ENCODE measurements at places on chromosomes 3 and 15.

- no peak for DNase-seq
Observed at GRCh38 chr15:77859491-77860060, 217.9 kb downstream of the TBC1D2B start.

DNA sequence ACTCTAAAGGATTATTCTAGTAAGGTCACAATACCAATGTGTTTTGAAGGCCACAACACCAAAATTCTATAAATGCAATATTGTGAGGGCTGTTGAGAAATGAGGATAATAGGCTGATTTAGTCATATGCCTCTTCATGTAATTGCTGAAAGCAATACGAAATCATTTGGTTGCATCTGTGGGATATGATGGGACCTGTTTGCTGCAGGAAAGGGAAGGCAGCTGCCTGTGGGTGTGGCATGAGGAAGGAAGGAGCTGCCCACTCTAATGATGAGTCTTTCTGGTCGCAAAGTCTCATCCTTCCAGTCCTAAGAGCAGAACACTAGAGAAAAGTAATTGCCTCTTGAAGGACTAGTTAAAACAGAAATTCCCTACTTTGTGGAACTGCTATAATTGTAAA is 245.3 kb upstream of the ZPLD1 start:
- DNase-seq = no peak

DNA sequence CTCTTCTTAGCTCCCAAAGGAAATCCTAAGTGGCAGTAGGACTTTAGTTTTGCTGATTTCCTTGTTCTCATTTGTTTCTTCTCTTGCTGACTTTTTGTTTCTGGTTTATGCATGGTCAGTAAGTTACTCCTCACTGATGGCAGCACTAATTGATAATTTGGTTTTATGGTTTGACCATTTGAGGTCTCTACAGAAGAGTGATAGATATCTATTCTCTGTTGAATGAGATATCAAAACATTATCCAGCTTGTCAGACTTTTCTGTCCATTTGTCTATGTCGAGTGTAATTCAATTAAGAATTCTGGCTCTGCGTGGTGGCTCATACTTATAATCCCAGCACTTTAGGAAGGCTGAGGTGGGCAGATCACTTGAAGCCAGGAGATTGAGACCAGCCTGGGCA is 84.5 kb upstream of the PLXND1 start:
- DNase-seq = no peak

- no peak for DNase-seq
Observed at GRCh38 chr3:3074551-3075257, 35.5 kb downstream of the IL5RA start.

- no peak for DNase-seq
Observed at GRCh38 chr15:36757189-36757814, 177.9 kb downstream of the CDIN1 start.

All from D721Med (cell line).